ENCODE measurements at places on chromosomes 12 and 14.

DNA sequence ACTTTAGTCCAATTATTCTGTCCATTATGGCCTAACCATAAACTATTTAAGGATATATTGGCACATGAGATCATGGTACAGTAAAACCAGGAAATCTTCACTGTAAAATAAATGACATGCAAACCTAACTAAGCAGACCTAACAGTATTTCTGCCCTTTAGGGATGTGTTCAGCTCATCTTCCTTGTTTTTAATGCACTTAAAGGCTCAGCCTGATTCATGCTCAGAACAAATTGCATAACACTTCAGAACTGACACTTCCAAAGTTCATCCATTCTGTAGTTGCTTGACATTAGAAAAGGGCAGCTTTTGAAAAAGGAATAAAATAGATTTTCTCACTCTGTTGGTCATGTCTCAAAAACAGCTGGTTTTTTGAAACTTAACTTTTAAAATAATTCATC is 708.5 kb downstream of the C12orf50 start:
- DNase-seq = peak; percentile 56

DNA sequence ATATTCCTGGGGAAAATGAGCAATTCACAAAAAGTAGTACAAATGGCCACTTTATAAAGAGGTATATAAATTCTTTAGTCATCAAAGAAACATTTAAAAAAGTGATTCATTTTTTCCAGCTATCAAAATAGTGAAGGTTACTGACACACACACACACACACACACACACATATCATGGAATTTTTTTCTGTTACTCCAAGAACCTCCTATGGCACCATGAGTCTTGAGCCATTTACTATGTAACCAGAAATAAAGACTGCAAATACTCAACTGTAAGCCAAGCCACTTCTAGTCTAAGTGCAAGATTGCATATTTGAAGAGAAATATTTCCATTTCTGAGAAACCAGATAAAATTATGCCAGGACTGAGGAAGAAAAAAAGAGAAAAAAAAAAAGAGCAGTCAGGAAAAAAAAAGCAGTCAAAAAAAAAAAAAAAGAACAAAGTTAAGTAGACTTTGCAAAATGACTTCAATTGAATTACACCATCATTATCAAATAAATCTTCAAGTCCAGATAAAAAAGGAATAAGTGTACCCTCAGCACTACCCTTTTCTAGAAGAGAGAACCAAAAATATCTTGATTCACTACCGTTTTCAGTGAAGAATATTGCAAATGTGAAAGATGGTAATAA is 275.7 kb downstream of the DAD1 start:
- DNase-seq = peak; percentile 52

- DNase-seq = peak; percentile 78
These were observed 47.9 kb downstream of the RPH3A start for GRCh38 chr12:112839386-112839972.

- no peak for DNase-seq
These were observed 73.0 kb downstream of the NINJ2 start for GRCh38 chr12:590206-590750.

GRCh38 chr14:39267608-39268005 is 33.9 kb downstream of the MIA2 start:
- DNase-seq = no peak

DNA sequence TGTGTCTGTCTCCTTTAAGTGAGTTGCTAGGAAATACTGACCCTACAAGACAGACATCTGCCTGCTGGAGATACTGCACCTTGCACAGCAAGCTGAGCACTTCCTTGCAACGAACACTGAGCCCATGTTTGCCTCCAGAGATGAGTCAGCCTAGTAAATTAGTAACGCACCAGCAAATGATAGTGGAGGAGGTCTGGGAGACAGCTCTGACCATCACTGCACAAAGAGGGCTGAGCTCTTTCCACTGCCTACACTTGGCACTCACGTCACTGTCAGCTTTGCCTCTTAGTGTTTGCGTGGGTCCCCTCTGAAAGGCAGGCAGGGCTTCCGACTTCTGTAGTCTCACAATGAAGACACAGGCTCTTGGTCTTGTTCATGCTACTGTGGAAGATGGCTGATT is 109.0 kb downstream of the APAF1 start:
- DNase-seq = peak; percentile 64

GRCh38 chr14:54594537-54594936 is 27.6 kb downstream of the SAMD4A start:
- no peak for DNase-seq

GRCh38 chr12:120720234-120720986 is 5.2 kb upstream of the ACADS start:
- DNase-seq = peak; percentile 85

DNA sequence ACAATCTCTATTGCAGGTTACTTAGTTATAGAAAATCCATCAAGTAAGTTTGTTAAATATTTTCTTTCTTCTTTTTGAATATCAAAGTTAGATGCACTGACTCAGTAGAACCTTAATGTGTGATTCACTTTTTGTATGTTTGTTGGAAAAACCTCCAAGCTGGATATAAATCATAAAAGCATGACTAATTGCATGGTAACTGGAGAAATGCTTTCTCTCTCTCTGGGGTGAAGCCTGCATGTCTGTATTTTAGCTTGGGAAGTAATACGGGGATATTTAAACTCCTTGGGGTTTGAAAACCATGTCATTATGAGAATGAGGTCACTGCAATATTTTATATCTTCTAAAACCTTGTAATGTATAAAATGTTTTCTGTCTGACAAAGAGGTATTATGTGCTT is 58.6 kb upstream of the MYF6 start:
- DNase-seq = peak; percentile 84

DNA sequence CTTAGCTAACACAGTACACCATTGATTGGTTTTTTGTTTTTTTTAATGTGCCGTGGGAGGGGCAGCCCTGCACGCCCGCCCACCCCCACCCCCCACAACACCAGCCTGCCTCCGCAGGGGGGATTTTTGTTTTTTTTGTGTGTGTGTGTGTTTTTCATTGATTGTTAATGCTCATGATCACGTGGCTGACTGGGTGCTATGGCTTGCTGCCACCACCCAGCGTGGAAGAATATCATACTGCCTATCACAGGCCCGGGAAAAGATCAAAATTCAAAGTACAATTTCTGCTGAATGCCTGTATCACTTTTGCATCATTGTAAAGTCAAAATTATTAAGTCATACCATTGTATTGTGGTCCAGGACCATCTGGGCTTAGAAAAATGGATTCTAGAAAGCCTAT is 8.3 kb downstream of the RESF1 start:
- DNase-seq = no peak

GRCh38 chr14:72243309-72244293 is 311.4 kb downstream of the RGS6 start:
- no peak for DNase-seq

DNA sequence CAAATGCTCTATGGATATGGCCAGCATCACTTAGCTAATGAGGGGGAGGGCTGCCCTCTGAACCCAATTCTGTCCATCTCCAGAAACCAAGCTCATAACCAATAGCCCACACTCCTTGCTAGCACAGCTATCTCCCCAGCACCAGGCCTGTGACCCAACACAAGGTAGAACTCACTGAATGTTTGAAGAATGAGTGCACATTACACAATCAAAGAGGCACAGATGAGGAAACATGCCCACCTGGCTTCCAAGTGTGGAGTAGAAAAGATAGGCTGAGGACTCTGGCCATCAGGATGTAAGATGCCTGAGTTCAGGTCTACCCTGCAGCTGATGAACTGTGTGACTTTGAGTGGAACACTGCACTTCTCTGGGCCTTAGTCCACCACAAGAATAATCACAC is 268.4 kb downstream of the BCL11B start:
- no peak for DNase-seq

DNA sequence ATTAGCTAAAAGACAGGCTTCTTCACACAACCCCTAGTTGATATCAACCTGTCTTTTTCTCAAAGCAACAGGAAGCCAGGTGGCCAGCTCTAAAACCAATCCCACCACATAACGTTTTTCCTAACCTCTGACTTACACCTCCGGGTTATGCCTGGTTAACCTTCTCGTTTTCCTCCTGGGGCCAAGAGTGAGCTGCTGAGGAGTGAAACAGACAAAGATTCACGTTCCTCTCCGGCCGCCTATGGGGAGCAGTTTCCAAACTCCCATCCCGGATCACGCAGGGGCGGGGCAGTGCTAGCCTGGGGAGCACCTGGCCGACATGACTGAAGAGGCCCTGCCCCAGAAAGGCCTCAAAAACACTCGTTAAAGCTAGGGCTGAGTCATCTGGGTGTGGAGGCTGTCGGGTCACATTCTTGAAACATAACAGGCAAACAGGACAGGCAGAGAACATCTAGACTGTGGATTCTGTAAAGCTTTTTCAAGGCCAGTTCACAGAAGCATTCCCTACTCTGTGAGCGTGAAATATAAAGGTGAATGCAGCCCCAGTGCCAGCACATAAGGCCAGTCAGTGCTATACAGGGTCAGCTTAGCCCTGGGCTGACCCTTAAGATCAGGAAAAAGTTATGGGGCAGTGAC is 25.9 kb upstream of the LGALS3 start:
- DNase-seq = peak; percentile 97

DNA sequence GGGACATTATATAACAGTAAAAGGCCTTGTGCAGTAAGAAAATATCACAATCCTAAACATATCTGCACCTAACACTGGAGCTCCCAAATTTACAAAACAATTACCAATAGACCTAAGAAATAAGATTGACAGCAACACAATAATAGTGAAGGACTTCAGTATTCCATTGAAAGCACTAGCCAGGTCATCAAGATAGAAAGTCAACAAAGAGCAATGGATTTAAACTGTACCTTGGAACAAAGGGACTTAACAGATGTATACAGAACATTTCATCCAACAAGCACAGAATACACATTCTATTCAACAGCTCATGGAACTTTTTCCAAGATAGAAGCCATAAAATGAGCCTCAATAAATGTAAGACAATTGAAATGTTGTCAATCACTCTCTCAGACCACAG is 209.5 kb upstream of the ARHGAP5 start:
- no peak for DNase-seq

- peak; percentile 52 for DNase-seq
These were observed 37.0 kb upstream of the P2RX7 start for GRCh38 chr12:121095544-121096198.

GRCh38 chr12:14244876-14245669 is 120.4 kb upstream of the ATF7IP start:
- DNase-seq = no peak

GRCh38 chr12:104177663-104178501 is 37.7 kb upstream of the TXNRD1 start:
- peak; percentile 100 for DNase-seq

DNA sequence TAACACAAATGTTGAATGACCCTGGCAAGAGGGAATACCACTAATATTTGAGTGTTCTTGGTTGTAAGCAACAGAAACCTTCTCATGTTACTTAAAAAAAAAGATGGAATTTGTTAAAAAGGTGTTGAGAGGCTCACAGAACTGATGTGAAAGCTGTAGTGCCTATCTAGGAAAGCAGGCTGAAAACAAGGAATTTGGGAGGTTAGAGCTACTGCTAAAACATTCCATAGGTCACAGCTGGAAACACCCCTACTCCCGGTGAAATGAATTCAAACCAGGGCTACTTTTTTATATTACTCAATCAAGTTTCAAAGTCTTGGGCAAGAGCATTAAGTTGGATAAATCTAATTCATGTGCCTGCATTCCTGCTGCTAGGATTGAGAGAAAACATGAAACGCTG is 104.1 kb downstream of the SLC35F4 start:
- DNase-seq = no peak

DNA sequence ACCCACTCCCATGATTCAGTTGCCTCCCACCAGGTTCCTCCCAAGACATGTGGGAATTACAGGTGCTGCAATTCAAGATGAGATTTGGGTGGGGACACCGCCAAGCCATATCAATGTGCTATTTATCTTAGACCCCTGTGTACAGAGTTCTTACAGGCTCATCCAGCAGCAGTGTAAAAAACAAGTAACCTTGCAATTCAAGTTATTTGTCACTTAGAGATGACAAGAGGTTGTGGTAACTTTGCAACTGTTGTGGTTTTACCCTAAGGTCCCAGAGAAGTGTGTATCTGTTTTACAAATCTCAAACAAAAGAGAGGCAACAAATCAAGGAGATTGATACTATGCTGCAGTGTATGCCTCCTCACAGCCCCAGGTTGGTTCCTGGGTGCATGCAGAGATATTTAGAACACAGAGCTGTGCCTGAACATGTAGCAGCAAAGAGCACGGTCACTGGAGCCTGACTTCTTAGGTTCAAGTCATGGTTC is 11.5 kb upstream of the HELB start:
- no peak for DNase-seq

DNA sequence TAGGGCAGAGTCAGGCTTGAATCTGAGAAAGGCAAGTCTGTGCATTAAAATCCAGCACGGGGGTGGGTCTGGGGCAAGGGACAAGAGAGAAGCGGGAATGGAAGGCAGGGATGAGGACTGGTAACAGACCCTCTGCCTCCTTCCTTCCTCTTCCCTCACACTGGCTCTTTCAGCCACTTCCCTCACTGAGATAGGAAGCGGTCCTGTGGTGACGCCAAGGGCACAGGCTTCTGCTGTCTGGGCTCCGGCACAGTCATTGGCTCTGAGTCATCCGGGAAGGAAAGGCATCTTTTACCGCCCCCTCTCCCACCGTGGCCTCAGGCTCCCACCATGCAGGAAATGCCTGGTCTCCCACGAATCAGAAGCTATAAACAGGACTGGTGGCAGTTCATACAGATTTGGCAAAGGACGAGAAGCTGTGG is 70.2 kb downstream of the ETV6 start:
- DNase-seq = peak; percentile 93

- DNase-seq = no peak
These were observed 285.5 kb downstream of the KCNH5 start for GRCh38 chr14:62759796-62760195.
